Ureter (tissue), 1 donor: ENCODE measurements at places on chromosomes 3 and 15.

- DNase-seq = no peak
Observed at GRCh38 chr3:147987549-147987948, 578.4 kb downstream of the ZIC1 start.

GRCh38 chr3:116770815-116771450 is 61.4 kb downstream of the TUSC7 start:
- DNase-seq = peak; percentile 64

- no peak for DNase-seq
Observed at GRCh38 chr15:81825136-81825535, 220.7 kb downstream of the MEX3B start.

DNA sequence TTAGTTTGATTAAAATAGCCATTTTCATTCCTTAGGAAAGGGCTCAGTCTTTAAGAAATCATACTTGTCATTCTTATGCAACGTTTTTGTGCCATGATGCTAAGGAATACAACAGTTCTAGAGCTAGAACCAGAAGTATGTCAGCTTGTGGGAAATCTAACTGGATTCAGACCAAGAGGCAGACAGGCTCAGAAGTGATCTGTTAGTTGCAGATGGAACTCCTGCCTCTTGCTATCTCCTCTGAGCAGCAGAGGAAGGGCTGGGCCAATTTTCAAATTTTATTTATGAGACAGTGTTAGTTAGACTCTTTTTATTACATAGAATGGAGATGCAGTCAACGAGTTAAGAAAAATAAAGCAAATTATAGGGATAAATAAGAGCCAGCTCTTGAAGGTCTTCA is 48.5 kb upstream of the RYR3 start:
- no peak for DNase-seq

GRCh38 chr15:56082263-56082761 is 88.9 kb upstream of the NEDD4 start:
- DNase-seq = no peak

- DNase-seq = no peak
Observed at GRCh38 chr3:132325634-132326033, 8.4 kb downstream of the ACP3 start.

- DNase-seq = no peak
Observed at GRCh38 chr15:66515901-66516322, 10.8 kb downstream of the ZWILCH start.

DNA sequence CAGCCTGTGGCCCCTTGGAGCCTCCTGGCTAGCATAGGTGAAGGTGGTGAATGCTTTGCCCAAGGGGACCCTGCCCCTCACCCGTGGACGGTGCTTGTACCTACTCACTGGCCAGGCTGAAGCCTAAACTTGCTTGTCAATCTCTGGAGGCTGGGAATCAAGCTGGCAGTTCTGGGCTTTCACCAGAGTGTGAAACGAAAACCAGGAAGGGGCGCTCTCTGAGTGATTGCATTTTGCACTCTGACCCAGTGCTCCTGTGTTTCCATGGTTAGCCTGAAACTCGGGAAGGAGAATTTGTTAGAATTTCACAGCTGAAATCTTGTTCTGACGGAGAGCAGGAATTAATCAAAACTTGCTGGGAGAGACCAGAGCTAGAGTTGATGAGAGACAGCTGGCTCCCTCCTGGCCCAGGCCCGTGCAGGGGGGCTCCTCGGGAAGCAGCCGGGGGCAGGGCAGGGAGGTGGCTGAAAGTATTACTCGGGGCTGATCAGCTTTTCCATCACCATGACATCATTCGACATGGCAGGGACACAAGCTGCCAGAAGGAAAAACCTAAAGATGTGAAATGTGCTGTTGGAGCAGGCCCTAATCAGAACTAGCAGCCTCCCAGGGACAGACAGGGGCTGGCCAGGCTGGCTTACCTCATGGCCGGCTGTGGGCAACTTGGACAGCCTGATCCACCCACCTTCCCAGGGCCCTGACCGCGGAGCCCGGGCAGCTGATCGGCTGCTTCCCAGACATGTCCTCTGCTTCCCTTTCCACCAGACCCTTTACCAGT is 323.6 kb upstream of the CTDSPL start:
- no peak for DNase-seq

DNA sequence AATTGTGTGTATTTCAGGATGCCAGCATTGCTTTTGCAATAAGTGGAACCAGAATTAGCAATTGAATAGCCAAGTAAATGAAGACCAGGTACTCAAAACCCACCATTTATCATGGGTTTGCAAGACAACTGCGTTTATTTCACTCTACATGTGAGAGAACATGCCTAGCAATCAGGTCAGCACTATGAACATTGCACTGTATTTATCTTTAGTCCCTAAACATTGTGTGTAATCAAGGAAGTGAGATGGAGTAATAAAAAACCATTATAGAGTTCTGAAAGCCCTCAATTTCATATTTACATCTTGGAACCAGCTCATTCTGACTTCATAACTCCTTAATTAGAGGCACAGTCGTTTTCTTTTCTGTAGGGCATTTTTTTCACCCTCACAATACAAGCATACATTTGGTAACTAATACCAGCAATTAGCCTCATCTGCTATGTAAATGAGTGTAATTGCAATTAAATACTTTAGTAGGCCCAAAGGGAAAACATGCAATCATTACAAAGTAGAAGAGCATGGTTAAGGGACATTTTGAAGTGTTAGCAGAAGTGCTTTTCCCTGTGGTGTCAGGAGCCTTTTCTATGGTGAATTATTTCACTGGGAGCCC is 153.1 kb upstream of the DPH6 start:
- no peak for DNase-seq

DNA sequence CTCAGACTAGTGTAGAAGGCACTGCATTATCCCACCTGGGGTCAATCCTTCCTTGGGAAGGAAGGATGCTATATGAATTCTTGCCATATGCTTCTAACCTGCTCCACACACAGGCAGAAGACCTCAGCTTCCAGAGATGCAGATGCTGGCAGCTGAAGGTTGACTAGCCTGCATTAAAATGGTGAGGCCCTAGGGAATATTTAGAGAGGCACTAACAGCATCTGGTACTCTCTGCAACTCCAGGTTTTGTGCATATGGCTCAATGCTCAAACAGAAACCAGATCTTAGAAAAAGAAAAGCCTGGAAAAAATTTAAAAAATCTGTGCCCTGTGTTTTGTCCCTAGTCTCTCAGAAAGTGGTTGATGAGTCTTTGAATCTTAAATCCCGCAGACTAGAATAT is 56.0 kb upstream of the MYRIP start:
- DNase-seq = no peak

DNA sequence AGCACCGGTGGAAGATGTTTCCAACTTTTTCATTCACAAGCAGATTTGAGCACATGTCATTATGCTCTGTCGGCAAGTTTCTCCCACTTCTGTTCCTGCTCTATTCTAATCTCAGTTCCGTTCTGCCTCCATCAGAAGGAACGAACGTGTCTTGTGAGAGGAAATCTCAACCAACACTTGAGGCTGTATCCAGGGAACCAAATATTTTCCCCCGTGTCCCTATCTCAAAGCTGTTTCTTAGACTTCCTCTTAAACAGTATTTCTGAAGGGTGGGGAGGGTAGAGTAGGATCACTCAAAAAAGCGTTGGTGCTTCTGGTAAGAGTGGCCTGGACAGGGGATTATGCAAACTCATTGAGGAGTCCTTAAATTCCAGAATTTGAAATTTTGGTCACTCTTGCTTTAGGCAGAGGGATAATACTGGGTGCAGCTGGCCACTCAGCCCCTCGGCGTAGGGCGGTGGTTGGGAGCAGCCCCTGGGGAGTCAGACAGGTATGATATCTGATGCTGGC is 54.9 kb downstream of the FRMD4B start:
- DNase-seq = no peak

DNA sequence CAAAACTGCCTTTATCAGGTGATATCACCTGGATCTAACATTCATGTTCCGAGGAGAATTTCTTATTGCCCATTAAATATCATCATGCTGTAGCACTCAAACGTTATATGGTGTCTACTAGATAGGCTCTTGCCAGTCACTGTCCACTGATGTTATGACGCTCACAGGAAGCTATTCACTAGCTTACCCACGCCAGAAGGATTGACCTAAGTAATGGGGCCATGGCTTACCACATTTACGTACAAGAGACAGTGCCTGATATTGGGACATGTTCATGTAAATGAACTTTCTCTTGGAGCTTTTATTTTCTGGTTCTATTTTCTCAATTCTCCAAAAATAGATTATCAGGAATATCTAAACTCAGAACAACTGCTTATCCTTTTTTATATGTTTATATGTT is 91.7 kb upstream of the NAALADL2 start:
- DNase-seq = no peak

DNA sequence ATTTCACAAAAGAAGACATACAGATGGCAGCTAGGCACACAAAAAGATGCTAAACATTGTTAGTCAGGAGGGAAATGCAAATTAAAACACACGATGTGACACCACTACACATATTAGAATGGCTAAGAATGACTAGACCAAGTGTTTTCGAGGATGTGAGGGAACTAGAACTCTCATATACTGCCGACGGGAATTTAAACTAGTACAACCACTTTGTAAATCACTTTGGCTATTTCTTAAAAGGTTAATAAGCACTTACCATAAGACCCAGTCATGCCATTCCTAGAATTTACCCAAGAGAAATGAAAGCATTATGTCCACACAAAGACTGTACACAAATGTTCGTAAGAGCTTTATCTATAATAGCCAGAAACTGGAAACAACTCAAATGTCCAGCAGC is 5.6 kb downstream of the CEP70 start:
- no peak for DNase-seq

DNA sequence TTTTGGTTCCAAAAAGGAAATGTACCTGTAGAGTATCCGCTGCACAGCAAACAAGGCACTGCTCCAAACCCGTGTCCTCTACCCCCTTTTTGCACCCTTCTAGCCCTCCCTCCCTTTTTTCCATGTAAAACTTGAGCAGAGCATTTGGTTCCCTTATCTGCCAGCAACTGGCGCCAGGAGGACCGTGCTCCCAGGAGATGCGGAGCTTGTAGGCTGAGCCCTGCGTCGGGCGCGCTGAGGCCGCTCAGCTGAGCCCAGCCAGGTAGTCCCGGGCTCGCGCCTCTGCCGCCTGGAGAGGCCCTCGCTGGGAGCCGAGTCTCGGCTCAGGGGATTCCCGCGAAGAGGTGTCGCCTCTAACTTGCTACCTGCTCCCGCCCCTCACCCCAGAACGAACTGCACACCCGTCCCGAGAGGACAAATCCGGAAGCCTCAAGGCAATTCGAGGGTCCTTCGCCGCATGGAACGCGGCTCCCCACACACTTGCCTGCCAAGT is 575 bp downstream of the TRPM7 start:
- peak; percentile 58 for DNase-seq

DNA sequence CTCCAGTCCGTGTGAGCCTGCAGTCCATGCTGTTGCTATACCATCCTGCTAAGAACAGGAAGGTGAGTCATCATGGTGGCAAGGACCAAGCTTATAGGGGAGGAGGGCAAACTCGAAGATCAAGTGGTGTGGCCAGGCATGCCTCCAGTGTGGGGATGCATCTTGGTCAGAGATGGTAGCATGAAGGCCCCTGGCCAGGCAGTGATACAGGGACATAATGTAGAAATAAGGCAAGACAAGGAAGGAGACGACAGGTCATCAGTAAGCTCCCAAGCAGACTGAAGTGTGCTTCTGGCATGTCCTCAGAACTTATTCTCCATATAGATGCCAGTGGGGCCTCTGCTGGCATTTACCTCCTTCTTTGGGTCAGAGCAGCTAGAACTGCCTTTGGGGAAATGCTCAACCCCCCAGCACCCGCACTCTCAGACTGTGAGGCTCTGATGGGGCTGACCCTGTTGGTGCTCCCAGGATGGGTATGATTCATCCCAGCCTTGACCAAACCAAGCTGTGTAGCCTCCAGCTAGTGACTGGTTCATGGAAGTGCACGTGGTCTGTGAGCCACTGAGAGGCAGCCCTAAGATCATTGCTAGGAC is 52.5 kb upstream of the ATP2B2 start:
- DNase-seq = peak; percentile 6

- no peak for DNase-seq
Observed at GRCh38 chr3:195807681-195808121, 4.0 kb downstream of the MUC4 start.

DNA sequence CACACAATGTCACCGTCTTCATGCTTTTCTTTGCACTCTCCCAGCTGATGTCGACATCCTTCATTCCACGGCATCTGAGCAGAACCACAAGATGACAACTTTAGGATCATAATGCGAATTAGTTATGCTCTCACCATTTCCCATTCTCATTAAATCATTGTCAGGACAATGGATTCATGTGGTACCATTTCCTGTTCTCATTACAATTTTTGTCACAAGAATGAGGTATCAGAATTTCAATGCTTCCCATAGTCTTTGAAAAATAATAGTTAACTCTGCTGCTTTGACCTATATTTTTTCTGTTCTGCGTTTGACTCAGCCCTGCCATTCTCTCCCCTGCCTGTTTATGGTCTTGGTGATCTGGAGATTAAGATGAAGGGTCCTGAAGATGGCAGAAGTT is 175.7 kb upstream of the MDFIC2 start:
- DNase-seq = no peak

GRCh38 chr15:58115692-58116091 is 22.5 kb upstream of the AQP9 start:
- DNase-seq = no peak

DNA sequence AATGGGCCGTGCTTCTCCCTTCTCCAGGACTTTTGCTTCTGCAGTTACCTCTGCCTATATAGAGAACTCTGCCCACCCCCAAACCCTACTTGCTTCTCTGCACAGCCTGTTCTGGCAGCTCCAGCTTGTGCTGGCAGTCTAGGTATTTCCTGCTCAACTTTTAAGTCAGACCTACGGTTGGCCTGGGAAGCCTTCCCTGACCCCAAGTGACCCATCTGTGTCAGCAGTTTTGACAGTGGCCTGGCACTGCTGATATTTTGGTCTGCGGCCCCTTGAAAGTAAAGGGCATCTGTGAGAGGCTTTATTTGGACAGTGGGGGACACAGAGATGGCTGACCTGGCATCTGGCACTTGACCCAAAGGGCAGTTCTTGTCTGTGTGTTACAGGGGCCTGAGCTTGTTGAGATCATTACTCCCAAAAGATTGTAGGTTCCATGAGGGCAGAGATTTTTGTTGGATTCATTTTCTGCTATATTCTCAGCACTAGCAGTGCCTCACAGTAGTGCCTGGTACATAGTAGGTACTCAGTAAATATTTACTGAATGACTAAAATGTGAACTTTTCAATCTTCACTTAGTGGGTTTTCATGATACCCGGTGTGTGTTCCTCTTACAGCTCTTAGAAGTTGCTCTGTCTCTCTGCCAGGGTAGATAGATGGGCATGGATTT is 55.2 kb upstream of the TRAK1 start:
- DNase-seq = no peak

GRCh38 chr3:122825460-122825859 is 30.6 kb downstream of the SLC49A4 start:
- DNase-seq = no peak

- peak; percentile 67 for DNase-seq
Observed at GRCh38 chr15:31328969-31329639, 2.5 kb downstream of the KLF13 start.

- no peak for DNase-seq
Observed at GRCh38 chr3:65814845-65815578, 223.7 kb downstream of the MAGI1 start.

- no peak for DNase-seq
Observed at GRCh38 chr15:101206176-101206591, 45.7 kb downstream of the CHSY1 start.
